Fibroblast of skin of right biceps (primary cell): ENCODE measurements at places on chromosomes 12 and 14.

DNA sequence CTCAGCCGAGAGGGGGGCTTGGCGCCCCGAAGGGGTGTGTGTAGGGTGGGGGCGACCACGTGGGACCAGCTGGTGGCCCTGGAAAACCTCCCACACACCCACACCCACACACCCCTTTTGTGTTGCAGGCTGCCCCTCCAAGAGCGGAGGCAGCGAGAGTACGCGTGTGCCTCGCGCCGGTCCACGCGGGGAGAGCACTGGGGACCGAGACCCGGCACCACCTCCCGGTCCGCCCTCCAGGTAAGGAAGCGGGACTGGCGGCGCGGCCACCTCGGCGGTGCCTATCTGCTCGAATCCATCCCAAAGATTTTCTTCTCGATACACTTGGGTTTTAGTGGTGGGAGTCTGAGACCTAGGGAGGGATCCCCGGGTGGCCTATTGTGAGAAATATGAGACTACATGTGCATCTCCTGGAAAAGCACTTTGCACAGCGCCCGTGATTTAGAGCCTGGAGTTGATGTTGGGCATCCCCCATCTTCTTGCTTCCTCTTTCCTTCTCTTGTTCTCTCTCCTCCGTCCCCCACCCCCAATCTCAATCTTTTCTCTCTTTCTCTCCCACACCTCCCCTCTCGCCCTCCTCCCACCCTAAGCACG lies 393 bp downstream of the SYT1 start:
- DNase-seq: no peak

- peak; percentile 51 for DNase-seq
Measured at GRCh38 chr12:99043319-99043914, 398.3 kb downstream of the APAF1 start.

DNA sequence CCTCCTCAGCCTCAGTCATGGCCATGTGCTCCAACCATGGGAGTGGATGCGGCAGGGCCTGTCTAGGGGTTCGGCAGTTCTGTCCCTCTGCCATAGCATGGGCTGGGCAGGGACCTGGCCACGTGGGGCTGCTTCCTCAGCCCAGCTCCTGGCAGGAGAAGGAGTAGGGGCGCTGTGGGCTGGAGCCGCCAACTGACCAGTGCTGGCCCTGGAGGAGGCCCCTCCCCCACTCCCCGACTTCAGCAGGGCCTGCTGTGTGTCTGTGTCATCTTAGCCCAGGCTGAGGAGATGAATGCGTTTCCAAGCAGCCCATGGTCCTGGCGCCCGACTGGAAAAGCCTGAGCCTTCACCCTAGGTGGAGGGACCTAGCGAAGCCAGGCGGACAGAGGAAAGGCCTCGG lies 2.7 kb upstream of the PACS2 start:
- no peak for DNase-seq

DNA sequence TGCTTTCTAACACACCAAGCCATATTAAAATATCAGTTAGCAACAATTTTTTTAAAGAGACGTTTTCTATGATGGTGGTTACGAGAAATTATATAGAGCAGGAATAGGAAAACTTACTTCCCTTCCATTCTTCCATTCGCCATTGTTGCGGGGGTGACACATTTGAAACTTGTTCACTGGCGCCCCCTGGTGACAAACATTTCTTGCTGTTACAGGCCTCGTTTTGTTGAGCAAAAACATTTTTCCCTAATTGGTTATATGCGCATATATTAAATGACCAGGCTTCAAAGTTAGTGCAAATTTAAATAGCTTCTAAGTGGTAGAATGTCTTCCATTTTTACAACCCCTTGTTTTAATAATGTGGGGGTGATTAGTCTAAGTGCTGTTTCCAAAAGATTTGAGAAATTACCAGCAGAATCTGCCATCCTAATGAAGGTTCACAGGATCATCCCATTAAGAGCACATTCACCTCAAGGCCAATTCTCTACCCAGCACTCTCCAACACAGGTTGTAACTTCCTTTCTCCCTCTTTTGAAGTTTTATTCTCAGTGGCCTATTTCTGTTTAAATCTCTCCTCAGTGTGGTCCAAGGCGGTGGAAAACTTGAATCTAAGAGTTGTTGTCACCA lies 1124.7 kb downstream of the FLRT2 start:
- DNase-seq: peak; percentile 45

GRCh38 chr12:120453977-120454376 lies 7.7 kb downstream of the GATC start:
- peak; percentile 18 for DNase-seq

DNA sequence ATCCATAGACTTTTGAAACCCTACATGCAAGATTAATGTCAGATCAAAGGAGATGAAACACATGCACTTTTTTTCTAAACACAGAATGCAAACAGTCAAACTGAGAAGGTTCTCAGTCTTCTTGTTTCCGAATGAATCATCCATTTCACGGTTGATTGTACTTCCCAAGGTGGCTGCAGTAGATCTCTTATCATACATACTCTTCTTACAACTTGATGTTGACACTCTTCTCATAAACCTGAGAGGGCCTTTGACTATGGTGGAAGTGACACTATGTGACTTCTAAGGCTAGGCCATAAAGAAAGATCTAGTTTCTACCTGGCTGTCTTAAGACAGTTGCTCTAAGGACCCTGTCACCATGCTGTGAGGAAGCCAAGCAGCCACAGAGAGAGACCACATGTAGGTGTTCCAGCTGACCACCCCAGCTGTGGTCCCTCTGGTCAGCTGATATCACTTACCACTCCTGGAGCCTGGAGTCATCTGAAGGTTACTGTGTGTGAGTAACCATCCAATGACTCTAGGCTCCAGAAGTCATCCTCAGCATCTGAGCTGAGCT lies 67.2 kb upstream of the HMGA2 start:
- peak; percentile 21 for DNase-seq
